ENCODE measurements at places on chromosomes 13 and 19.

GRCh38 chr19:5067678-5068077 lies 98.8 kb downstream of the KDM4B start:
- DNase-seq: no peak

GRCh38 chr13:26067601-26068000 lies 15.8 kb upstream of the SHISA2 start:
- no peak for DNase-seq

- peak; percentile 65 for DNase-seq
Measured at GRCh38 chr19:46579361-46579879, 21.7 kb upstream of the CALM3 start.

DNA sequence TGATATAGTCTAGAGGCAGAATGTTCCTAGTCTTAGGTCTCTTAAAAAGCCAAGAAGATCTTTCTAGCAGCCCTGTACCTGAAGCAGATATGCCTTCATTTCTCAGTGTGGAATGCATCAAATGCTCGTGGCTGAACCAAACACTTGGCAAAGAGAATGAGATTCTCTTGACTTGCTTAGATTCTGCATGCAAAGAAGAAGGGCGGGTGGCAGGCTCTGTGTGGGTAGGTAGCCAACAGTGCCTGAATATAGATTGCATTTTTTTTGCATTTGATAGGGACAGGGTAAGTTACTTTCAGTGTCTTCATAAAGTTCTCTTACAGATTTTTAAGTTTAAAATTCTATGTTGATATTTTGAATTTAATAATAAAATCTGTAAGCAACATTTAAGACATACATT lies 27.3 kb downstream of the IFT88 start:
- no peak for DNase-seq

DNA sequence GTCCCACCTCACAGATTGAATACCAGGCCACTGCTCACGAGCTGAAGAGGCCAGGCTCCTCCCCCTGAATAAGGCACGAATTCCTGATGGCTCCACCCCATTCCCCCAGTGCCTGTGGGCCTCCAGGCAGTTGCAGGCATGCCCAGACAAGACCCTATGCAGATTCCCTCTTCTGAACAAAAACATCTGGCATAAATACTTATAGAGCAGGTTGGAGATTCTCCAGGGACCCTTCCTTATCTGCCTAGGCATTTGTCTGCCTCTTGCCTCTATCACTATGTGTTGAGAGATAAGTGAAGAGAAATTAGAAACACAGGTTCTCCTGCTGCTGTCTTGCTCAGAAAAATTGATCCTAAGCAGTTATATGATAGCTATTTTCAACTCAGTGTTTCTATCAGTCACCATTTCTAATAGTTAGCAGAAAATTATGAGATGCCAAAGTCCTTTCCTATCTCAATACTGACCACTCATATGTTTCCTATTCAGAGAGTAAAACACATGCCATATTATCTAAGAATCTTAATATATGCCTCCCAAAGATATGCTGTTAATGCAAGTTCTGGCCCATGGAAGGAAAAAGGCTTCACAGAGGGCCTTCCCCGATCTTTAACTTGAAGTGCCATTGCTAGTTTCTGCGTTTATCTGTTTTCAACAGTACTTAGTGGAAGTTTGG lies 364.0 kb downstream of the KCTD12 start:
- DNase-seq: peak; percentile 47

- no peak for DNase-seq
Measured at GRCh38 chr19:31496076-31496475, 146.8 kb upstream of the TSHZ3 start.

GRCh38 chr19:1862068-1862423 lies 1.3 kb downstream of the KLF16 start:
- no peak for DNase-seq

GRCh38 chr13:110578363-110578762 lies 16.8 kb upstream of the RAB20 start:
- no peak for DNase-seq

DNA sequence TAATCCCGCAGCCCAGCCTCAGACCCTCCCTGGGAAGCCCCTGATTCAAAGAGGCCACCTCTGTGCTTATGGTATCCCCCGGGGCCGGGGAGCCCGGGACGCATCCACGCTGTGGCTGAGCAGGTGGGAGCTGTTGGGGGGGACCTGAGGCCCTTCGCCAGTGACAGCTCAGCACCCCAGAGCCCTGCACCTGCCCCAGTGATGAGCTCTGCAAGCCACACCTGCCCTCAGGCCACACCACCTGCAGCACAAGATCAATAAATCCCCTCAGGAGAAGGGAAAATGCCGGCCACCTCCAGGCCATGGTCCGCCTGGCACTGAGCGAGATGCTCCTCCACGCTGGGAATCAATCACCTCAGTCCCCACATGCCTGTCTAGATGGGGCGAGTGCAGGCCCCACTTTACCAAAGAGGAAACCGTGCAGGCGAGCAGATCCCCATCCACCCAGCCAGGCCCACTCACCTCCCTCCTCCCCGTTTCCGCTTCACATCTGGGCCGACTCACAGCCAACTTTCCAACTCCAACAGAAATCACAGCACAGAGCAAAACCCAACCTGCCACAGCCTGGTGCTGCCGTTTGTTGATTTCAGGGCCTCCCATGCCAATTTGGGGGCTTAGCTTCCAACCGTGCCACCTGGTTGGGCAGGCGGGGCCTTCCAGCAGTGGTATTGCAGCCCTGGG lies 12.8 kb downstream of the MOB3A start:
- no peak for DNase-seq

DNA sequence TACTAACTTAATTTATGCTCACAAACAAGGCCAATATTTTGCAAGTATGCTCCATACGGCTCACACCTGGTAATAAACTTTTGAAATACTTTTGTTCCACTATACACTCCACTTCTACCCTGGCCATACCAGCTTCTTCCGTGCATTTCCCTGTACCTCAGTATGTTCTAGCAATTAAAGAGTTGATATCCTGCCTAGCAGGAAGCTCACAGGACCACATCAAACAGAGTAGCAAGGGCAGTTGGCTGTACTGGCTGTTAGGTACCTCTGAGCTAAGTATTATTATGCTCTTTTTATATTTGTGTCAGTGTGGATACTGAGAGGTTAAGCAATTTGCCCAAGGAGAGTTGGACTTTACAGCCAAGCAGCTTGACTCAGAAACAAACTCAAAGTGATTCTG lies 257.7 kb downstream of the SLITRK6 start:
- DNase-seq: no peak

GRCh38 chr19:24046550-24046949 lies 40.4 kb upstream of the ZNF254 start:
- DNase-seq: peak; percentile 64

DNA sequence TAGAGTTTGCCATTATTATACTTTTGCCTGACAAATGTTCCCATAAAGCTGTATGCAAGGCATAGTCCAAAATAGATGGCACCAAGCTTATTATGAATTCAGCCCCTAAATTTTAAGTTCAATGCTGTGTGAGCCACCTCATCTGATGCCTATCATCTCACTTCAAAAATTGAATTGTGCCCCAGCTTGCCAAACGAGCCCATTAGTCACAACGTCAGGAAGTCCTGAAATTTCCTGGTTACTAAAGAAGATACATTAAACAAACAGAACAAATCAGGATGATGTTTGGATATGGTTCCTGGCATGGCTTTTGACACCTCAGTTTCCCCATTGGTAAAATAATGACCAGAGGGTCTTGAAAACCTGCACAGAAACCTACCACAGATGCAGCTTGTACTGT lies 147.5 kb upstream of the SOX21 start:
- no peak for DNase-seq

GRCh38 chr13:45575146-45575829 lies 40.3 kb downstream of the ERICH6B start:
- DNase-seq: no peak

- no peak for DNase-seq
Measured at GRCh38 chr19:15195371-15196334, 5.1 kb downstream of the NOTCH3 start.

DNA sequence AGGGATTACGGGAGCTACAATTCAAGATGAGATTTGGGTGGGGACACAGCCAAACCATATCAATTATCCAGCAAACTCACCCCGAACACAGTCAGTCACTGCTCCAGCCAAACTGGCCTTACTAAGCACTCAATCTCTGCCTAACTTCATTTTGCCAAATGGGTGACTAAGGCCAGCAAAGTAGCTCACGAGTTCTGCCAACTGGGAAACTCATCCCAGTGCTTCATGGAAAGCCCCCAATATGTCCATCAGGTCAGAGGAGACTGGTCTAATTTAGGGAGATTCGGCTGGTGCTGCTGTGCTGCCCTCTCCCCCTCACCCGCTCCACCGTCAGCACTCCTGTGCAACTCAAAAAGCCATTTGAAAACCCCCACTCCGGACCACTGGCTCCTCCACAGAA lies 324.0 kb downstream of the FOXO1 start:
- DNase-seq: no peak

- no peak for DNase-seq
Measured at GRCh38 chr19:46492841-46493235, 2.8 kb downstream of the PNMA8B start.

DNA sequence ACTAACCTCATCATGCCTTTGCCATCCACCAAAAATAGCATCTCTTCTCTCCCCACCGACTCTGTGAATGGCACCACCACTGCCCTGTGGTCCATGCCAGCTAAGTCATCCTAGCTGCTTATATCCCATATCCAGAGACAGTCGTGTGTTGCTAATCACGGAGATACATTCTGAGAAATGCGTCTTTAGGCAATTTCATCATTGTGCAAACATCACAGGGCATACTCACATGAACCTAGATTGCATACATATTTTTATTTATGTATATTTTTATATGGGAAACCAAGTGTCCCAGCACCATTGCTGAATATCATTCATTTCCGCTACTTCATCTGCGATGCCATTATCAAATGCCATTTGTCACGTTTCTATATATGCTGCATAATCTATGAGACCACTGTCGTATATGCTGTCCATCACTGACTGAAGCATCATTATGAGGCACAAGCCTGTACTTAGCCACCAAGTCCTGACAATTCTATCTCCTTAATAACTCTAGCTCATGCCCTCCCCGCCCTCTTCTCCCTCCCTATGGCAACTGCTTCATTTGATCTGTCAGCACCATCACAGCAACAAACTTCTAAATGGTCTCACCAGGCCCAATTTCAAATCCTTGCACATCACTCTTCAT lies 104.2 kb downstream of the HSPH1 start:
- DNase-seq: no peak

DNA sequence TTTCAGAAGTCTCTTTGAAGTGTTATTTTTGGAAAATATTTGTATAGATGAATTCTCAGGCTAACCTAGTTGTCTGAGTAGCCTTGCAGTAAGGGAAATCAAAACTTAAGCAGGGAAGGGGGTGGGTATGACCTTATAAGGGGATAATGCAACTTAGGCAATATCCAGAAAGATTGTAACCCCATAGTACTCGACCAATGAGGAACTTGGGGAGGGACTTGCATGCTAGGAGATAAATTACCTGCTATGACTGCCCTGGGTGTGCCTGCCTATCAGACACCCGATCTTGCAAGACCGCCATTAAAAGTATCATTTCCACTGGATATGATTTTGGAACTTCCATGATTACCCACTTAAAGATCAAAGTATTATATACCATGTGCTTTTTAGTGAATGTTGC lies 23.0 kb upstream of the RFXAP start:
- DNase-seq: no peak

- peak; percentile 93 for DNase-seq
Measured at GRCh38 chr13:71879129-71879535, 12.1 kb upstream of the DACH1 start.

GRCh38 chr13:113086991-113087922 lies 18.3 kb upstream of the F7 start:
- DNase-seq: no peak

- DNase-seq: no peak
Measured at GRCh38 chr19:35990771-35991730, 3.9 kb upstream of the SDHAF1 start.

- DNase-seq: no peak
Measured at GRCh38 chr13:91576590-91576989, 178.2 kb downstream of the GPC5 start.

Data from NCI-H524 (cell line).